RWPE1 (cell line): ENCODE measurements at places on chromosomes 5 and 9.

DNA sequence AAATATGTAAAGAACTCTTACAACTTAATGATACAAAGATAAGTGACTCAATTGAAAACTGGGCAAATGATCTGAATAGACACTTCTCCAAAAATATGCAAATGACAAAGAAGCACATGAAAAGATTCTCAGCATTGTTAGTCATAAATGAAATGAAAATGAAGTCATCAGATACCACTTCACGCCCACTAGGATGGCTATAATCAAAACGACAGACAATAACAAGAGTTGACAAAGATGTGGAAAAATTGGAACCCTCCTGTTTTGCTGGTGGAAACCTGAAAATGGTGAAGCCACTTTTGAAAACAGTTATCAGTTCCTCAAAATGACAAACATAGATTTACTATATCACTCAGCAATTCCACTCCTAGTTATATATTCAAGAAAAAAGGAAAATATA, 7.9 kb upstream of the SYK start:
- no peak for DNase-seq

GRCh38 chr5:150202501-150202900, 12.6 kb downstream of the SLC6A7 start:
- DNase-seq: no peak

DNA sequence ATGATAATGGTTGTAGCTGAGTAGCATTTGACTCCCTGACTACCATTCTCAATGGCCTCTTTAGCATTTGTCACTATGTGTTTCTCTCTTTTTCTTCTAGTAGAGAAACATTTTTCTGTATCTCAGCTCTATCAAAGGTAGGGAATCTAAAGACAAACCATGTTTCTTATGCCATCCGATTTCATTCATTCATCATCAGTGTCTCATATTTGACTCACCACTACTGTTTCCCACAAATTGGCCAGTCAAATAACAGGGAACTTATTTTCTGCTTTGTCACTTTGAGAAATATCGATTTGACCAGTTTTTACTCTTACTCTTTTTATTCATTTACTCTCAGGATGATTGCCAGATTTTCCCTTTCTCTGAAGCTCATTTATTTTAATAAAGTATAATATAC, 282.3 kb downstream of the TMEM167A start:
- DNase-seq: no peak

DNA sequence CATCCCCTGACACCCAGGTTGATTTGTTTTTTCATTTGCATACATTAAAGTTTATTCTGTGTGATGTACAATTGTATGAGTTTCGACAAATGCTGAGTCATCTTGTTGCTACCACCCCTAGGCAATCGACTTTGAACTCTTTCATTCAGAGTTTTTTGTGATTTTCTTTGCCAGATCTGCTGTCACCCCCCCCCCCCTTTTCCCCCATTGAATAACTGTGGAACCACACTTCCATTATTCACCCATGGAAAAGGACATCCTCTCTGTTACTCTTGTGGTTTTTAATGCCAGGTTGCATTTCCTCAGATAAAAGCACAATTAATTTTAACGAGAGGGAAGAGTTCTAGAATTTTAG, 13.7 kb upstream of the FAM120AOS start:
- peak; percentile 38 for DNase-seq

- peak; percentile 79 for DNase-seq
Observed at GRCh38 chr5:149371296-149371962, 7.7 kb downstream of the IL17B start.

- DNase-seq: peak; percentile 74
Observed at GRCh38 chr9:76321195-76321828, 72.9 kb downstream of the RFK start.

DNA sequence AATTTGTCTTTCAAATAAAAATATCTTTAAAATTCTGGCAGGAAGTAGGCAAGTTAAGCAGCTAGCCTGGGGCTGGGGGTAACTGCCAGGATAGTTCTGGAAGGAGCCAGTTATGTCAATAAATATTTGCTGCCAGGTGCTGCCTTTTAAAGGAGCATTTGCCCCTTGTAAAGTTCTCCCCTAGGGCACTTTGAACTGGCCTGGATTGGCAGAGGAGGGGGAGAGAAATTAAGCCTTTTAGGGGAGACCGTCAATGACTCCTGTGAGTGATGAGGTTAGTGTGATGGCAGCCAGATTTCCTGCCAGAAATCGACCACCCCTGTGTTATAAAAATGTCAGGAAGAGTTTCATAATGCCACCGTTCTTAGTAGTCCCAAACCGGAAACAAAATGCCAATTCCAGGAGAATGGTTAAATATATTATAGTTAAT, 89.8 kb upstream of the ELL2 start:
- DNase-seq: no peak

DNA sequence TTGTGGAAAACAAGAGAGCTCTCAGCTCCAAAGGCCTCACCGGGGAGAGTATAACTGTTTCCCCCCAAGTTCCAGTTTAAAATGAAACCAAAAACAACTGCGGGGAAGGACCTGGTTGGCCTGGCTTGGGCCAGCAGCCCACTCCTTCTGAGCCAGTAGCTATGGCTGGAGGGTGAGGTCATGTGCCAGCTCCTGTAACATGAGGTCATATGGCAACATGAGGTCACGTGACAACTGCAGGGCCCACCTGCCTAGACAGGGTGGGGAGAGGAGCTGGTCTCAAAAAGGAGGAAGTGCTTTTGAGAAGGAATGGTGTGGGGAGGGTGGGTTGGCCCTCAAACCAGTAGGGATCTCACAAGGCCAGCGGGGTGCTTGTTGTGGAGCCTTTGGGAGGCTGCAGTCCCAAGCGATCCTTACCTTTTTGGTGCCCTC, 29.3 kb upstream of the CRB2 start:
- no peak for DNase-seq

DNA sequence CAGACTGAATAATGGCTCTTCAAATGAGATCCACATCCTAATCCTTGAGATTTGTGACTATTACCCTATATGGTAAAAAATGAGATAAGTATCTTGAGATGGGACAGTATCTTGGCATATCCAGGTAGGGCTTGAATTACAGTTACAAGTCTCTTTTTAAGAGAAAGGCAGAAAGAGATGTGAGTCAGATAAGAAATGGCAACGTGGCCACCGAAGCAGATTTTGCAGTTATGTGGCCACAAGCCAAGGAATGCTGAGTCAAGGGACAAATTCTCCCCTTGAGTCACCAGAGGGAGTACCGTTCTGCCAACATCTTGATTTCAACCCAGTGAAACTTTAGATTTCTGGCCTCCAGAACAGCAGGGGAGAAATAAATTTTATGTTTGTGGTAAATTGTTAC, 1983.0 kb upstream of the C9orf72 start:
- peak; percentile 71 for DNase-seq

- no peak for DNase-seq
Observed at GRCh38 chr9:14661421-14662059, 31.7 kb downstream of the ZDHHC21 start.

DNA sequence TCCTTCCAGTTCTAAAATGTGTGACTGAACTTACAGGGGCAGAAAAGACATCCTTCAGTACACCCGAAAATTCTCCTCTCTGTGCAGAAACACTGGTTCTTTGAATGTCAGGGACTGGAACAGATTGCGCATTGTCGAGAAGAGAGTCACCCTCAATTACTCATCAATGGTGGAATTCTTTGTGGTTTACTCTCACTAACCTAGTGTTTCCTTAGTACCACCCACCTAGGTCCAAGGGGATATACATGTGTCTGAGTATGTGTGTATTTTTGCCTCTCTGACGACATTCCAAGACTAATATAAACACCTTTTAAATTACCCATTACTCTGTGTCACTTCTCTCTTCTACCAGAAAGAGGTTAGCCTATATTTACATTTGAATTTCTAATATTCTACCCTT, 660.8 kb downstream of the TLE1 start:
- peak; percentile 98 for DNase-seq

DNA sequence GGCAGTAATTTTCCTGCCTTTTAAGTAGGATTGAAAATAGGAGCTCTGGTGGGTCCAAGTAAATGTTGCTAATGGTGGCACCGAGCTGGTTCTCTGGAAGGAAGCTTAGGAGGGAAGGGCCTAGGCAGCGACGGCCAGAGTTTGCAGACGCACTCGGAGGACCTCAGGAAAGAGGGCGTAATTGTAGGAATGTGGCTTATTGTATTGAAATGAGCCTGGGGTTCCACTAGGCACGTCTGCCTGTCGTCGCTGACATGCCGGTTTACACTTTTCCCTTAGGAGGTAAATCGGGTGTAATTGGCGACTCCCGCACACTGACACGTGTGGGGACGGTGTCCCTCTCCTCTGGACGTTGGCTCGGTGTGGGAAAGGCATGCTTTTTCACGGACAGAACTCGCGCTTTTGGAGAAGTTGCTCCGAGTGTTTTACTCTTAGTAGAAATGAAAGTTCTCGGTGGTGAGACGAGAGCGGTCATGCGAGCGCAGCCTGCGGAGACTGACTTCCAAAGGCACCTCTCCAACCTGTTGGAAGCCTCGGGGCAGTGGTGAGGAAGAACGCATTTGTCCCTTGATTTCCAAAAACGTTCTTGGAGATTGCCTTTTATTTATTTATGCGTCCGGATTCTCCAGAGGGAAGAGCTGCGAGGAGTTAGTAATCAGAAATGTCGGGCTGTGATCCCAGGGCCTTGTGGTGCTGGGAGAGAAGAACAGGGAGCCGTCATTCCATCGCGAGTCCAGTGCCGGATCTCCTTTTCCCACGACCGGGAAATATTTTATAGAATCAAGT, 1.3 kb downstream of the NR4A3 start:
- peak; percentile 56 for DNase-seq

GRCh38 chr9:95087659-95088242, 229.8 kb downstream of the FANCC start:
- peak; percentile 62 for DNase-seq

DNA sequence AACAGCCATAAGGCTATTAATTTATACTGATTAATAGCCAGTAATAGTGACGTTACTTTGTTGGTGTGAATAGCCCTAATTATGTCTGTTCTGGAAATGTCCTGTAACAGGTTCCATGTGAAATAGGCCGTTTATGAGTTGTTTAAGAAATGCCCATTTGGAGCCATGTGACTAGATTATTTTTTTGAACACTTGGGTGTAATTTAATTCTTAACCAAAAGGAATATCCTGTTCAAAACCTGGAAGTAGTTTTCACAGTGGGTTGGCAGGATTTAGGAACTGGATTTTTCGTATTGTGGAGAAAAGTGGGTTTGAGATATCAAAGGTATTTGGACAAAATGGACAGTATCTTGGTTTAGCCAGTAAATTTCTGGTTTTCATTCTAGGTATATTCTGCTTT, 1.3 kb downstream of the TENT2 start:
- no peak for DNase-seq

GRCh38 chr9:109369285-109369684, 48.4 kb upstream of the EPB41L4B start:
- DNase-seq: peak; percentile 43

GRCh38 chr9:4101667-4102066, 198.2 kb downstream of the GLIS3 start:
- DNase-seq: no peak

DNA sequence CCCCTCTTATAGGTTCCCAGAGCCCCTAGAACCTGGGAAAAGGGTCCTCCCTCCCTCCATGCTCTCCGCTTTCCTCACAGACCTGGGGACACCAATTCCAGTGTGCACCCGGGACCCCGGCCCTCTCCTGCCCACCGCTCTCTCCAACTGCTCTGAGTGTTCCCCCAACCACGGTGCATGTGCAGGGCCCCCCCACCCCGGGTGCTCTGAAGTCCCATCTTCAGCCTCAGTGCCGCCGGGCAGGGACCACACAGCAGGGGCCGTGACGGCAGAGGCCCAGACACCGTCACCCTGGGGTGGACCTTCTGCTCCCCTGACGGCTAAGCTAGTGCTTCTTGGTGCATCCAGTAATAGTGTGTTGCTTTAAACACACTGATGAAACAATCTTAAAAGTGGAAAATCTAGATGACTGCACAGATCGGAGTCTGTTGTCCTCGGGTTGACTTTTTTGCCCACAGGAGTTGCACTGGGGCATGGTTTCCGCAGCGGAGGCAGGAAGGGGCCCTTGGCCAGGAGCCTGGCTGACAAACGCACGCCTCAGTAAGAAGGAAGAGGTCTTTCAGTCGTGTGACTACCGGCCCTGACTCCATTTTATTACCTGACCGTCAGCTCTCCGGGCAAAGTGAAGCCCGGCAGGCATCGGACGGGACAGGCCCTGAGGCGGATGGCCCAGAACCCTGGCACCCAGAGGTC, 36.2 kb upstream of the SLC6A3 start:
- DNase-seq: no peak

DNA sequence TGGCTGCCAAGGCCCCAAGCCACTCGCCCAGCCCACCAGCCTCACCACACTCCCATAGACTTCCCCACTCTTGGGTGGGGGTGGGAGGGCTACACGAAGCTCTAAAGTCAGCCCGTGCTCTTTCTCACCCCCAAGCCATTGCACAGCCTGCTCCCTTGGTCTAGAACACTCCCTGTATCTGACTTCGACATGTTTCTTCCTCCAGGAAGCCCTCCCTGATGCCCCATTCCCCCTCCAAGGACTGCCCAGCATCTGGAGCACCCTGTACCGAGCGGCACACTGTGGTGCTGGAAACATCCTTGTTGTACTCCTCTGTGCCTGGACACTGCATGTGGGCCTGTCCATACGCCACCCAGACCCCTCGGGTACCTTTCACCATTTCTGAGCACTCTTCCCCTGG, 49.4 kb upstream of the KCNMB1 start:
- no peak for DNase-seq

DNA sequence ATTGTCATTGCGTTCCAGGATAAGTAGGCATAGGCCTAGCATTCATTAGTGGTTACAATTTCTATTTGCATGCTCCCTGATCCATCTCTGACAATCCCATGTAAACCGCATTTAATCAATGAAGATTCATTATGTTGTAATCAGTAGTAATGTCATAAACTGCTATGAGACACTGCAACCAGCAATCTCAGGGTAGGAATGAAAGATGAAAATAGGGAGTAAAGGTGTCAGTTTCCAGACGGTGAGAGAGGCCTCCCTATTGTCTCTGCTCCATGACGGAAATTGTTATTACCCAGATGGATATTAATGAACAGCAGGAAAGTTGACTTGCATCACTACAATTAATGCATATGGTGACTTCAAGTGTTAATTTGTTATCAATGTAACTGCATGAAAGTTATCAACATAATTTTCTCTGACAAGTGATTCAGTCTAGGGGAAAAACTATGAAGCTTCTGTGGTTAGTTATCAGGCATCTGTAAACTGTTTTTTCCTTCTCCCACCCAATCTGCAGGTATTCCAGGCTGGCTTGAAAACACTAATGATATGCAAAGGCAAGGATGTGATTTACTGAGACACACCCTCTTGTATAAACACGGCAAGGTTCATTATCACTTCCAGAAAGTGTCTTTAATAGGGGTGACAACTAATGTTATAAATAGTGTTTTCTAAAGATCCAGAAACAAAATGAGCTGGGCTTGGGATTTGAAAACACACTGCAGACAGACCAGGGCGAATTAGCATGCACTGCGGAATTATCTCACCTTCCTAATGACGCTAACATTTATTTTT, 73.5 kb downstream of the ZNF622 start:
- no peak for DNase-seq

GRCh38 chr5:7250004-7250403, 145.9 kb upstream of the ADCY2 start:
- no peak for DNase-seq
